Ovary (tissue), 10 donors: ENCODE measurements at places on chromosomes 2 and 18.

- no peak for DNase-seq
These were observed 216.5 kb downstream of the CDCA7 start for GRCh38 chr2:173571021-173571821.

- no peak for DNase-seq
These were observed 49.3 kb downstream of the OLA1 start for GRCh38 chr2:174198846-174199564.

DNA sequence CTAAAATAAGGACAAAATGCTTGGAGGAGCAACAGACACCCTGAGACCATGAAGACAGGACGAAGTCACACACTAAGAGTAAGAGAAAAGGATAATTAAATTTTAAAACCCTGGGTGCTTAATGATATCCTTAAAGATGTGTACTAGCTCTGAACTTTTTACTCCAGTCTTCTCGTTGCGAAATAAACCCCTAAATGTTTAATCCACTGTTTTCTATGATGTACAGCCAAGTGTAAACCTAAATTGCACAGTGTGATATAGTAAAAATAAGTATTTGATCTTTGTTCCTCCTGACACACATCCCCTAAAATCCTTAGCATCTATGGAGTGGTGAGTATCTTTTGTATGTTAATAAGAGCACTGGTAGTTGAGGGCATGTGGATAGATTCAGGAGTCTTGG, 157.5 kb upstream of the PKDCC start:
- no peak for DNase-seq

- DNase-seq: no peak
These were observed 7.5 kb upstream of the STAMBP start for GRCh38 chr2:73821227-73821626.

DNA sequence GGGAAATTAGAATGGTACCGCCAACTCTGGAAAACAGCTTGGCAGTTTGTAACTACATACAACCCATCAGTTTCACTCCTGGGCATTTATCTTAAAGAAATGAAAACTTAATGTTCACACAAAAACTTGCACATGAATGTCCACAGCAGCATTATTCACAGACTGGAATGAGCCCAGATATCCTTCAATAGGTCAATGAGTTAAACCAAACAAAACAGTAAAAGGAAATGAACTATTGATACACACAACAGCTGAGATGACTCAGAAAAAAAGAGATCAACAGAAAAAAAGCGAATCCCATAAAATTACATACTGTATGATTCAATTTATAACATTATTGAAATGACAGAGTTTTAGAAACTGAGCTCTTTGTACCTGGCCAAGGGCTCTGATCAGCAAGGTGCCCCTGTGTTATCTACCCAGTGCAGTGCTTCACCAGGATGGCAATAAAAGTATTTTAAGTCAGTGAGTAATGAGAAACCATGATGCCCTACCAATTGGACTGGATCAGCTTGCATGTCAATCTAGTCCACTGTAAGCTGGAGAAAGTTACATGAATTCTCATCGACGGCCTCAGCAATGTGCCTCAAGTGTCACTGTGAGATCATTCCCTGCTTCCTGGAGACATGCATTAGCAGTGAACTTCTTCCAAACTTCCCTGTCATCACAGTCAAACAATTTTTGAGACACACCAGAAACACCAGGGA, 21.9 kb downstream of the TMEM237 start:
- DNase-seq: no peak

DNA sequence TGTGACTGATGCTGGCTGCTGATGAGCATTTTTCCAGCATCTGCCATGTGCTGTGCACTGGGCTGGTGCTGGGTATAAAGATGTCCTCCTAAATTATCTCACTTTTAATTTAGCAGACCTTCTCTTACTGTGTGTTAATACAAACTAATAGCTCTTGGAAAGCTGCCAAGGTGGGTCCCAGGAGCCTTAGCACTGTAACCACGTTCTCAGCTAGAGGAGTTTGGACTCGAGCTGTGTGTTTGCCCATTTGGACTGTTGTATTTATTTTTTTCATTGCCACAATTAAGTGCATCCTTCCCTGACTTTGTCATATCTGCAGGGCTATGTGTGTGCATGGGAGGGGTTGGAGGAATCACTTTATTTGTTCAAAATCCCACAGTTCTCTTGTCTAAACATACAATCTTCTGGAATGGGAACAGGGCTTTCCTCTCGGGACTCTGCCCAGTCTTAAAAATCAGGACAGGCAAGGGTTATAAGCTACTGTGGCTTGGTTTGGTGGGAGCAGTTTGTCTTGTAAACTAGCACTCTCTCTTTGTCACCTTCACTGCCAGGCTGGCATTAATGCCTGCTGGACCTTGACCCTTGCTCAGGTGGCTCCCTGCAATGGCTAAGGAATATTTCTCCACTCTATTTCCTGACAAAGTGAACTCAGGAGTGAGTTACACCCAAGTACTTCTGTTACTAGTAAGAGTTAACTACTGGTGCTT, 129.7 kb upstream of the MGAT5 start:
- no peak for DNase-seq

GRCh38 chr18:35157181-35157580, 83.7 kb upstream of the ZNF397 start:
- DNase-seq: no peak
